ENCODE measurements at places on chromosomes 3 and 15.

DNA sequence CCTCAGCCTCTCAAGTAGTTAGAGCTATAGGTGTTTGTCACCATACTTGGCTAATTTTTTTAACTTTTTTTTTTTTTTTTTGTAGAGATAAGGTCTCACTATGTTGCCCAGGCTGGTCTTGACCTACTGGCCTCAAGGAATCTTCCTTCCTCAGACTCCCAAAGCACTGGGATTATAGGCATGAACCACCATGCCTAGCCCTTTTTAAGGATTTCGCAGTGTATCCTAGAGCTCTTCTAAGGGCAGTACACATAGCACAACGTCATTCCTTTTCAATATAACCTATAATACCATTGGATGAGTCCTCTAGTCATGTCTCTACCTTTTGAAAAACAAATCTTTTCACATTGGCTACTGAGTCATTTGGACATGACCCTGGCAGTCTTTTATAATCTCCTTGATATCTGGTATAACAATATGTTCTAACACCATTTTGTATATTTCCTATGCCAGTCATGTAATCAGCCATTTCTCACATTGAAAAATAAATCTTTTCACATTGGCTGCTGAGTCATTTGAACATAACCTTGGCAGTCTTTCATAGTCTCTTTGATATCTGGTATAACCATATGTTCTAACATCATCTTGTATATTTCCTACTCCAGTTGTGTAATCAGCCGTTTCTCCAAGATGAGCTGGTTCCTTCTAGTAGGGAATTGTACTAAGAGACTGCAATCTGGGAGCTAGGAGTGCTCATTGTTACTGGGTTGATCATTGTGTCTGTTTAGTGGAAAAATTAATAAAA is 944.7 kb downstream of the MCTP2 start:
- DNase-seq = no peak

DNA sequence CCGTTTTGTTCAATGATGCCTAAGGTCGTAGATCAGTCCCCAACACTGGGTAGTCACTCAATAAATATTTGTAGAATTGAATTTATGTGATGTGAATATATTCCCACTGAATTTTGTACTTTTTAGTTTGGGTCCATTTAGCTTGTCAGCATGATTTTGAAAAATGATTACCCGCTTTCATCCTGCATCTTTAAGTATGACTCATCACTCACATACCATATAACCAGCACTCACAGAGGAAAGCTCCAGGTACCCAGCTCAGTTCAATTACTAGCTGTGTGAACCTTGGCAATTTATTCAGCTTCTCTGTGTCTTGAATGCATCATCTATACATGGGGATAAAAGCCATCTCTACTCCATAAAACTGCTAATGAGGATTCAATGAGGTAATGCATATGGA is 2.2 kb upstream of the MLF1 start:
- no peak for DNase-seq

DNA sequence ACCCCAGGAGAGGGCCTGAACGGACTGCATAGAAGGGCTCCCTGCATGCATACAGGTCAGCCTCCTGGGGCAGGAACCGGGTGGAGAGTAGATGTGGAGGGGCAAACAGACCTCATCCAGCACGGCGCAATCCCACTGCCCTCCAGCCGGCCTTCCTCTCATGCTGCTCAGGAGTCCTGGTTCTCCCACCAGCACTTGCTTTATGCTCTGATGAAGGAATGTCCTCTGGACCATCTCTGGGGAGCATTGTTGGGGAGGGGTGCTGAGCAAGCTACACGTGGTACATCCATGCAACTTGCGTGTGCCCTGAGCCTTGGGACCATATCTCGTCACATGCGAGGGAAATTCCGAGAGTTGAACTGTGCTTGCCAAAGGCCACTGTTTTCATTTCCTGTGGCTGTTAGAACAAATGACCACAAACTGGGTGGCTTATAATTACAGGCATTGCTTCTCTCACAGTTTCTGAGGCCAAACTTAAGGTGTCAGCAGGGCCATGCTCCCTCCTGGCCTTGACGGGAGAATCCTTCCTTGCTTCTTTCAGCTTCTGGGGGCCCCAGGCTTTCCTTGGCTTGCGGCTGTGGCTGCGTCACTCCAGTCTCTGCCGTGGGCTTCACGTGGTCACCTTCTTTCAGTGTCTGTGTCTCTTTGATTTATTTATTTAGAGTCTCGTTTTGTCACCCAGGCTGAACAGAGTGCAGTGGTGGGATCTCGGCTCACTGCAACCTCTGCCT is 12.2 kb downstream of the SELENOS start:
- DNase-seq = no peak

GRCh38 chr3:43966126-43966525 is 275.4 kb downstream of the ABHD5 start:
- DNase-seq = no peak

DNA sequence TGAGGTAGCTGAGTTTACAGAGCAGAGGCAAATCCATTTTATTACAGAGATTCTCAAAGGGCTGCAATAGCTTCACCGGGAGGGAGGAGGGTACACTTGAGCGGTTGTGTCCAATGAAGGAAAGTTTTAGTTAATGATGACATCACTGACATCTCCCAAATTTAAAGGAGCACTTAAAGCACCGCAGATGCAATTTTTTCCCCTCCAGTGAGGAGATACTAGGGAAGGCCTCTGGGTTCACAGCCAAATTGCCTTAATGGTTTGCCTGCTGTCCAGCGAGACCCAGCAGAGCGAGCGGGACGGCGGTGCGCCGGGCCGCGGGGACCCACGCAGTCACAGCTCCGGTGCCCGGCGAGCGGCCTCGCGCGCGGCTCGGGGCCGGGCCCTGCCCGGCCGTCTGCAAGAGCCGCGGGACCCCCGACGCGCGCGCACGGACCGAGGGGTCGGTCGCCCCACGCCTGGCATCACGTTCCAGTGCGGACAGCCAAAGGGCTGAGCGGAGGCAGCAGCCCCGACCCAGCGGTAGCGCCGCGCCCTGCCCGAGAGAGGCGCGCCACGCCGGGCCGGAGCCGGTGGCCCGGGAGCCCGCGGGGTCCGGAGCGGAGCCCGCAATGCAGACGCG is 160.5 kb upstream of the CHRNA7 start:
- DNase-seq = no peak

DNA sequence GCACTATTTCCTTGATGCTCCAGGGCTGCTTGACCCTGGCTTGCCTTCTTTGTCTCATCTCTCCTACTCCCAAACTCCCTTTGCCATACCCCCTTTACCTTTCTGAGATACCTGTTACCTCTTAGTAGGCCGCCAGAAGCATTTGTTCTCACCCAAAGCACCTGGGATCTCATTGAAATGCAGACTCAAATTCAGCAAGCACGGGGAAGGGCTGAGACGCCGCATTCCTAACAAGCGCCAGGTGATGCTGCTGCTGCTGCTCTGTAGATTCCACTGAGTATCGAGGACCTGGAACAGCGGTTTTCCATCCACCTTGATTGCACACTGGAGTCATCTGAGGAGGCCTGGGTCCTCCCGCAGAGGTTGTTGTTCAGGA is 91.8 kb downstream of the TMEM266 start:
- DNase-seq = no peak

GRCh38 chr15:52290329-52290728 is 5.3 kb downstream of the MYO5C start:
- no peak for DNase-seq

DNA sequence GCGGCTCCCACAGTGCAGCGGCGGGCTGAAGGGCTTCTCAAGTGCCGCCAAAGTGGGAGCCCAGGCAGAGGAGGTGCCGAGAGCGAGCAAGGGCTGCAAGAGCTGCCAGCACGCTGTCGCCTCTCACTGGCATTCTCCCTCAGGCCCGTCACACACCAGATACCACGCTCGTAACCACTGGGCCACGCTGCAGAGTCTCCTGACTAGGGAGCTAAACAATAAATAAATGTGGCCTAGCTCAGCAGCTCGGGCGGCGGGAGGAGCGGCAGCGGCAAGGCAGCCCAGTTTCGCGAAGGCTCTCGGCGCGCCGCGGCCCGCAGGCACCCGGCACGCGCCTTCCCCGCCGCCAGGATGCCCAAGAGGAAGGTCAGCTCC is 55.9 kb upstream of the FAM174B start:
- no peak for DNase-seq

GRCh38 chr15:74011610-74012009 is 17.1 kb downstream of the PML start:
- DNase-seq = no peak

- no peak for DNase-seq
Measured at GRCh38 chr3:189337673-189338091, 165.9 kb downstream of the TPRG1 start.

DNA sequence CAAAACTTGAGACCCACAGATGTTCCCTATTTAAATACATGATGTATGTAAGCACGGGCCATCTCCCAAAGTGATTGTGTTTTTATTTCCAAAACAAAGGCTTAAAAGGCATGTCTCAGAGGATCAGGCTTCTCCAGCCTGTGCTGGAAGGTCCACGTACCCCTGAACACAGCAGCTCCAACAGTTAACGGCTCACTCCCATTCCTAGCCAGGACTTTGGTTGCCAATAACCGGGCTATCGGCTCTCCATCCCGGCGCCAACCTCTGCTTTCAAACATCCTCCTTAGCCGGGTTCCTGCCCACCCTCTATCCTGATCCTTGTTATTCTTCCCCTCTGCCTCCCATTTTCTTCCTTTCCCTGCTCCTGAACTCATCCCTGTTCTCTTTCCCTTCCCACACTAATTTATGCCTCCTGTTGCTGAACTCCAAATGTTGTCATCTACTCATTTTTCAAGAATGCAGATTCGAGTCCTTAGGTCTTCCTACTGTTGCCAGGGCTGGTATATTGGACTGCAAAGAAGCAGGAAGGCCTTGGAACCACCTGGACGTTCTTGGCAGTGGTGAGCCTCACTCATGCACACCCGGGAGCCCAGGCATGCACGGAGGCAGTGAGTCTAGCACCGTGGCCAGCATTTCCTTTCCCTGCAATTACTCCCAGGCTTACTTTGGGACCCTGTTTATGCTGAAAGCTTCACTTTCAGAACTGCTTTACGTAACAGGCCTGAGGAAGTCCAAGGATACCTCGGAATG is 128.4 kb upstream of the RAD18 start:
- DNase-seq = no peak

GRCh38 chr15:69141833-69142232 is 18.6 kb upstream of the GLCE start:
- no peak for DNase-seq

DNA sequence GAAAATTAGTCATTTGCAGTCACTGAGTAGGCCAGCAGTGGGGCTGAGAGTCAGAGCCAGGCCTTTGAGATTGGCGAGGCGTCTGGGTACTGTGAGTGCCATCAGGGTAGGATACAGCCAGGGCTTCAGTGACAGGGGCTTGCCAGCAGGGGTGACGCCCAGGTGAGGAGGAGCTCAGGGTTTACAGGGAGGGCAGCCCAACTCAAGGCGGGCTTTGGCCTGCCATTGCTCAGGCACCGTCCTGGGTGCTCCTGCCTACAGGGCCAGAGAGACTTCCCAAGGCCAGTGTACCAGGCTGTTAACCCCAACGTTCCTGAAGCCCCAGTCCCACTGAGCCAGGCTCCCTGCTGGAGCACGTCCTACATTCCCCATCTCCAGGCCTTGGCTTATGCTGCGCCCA is 152.0 kb downstream of the FBLN2 start:
- no peak for DNase-seq

- DNase-seq = no peak
Measured at GRCh38 chr3:95228416-95228815, 1165.6 kb downstream of the NSUN3 start.

DNA sequence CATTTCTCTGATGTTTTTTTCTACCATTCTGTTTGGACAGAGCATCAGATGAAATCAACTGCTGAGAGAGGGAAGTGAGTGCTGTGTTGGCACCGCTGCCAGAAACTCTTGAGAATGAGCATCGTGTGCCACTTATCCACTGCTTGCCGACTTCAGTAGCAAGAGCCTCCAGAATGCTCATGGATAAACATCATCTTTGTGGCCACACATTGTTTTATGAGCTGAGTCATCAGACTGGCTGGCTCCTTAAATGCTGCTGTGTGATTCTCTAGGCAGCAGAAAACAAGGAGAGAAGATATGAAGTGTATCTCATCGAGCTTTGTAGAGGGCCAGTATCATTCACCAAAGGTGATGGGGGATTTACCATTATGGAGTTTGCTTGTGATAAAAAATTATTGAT is 3.4 kb upstream of the DOCK3 start:
- no peak for DNase-seq
